ENCODE measurements at places on chromosomes 3 and 15.
A peak's percentile ranks its signal among the peaks of the same experiment; 100 is the strongest.

DNA sequence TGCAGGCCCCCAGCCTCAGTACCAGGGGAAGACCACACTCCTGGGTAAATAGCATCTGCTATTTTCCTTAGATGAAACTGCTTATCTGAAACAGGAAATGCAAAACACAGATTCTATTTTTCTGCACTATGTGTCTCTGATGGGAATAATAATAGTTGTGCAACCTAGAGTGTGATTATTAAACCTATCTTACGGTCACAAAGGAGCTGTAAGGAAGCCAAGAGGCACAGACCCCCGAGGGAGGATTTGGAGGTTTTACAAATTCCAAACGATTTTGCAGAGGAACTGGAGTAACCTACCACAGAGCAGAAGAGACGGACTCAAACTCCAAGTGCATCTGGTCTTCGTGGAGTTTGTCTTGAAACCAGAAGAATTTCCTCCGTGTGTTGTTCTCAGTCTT, 14.1 kb upstream of the APOD start:
- DNase-seq: peak; percentile 54

DNA sequence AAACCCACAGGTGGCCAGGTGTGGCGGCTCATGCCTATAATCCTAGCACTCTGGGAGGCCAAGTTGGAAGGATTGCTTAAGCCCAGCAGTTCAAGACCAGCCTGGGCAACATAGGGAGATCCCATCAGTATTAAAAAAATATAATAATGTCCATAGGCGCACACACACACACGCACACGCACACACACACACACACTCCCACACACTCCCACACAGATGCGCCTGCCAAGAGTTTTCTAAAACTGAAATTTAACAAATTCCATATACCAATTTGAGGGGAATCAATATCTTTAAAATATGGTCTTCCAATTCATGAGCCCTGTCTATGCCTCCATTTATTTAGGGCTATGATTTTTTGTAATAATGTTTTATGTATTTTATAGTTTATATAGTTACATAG, 17.0 kb downstream of the SHISA5 start:
- DNase-seq: no peak

DNA sequence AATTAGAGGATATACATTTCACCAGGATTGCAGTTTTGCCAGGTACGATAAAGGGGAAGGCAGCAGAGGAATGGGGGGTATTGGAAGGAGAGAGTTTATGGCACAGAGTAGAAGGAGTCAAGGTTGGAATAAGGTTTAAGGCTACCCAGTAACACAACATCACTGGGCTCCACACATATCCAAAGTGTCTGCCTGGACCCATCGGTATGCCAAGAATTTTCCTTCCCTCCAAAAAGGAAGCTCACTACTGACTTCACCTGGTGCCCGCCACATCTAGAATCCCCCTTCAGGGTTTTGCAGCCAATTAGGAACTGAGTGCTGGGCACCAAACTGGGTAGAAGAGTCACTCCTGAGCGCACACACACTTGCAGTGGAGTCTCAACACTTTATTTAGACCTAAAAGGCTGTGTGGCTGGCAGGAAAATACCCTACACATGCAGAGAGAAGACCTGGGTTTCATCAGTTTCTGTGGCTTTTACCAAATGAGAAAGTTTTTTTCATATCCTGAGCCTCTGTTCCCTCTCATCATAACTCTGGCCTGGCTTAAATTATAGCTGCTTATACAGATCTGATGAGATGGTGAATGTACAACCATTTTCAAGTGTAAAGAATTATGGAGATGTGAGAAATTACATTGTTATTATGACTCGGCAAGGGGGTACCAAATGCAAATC, 190.8 kb upstream of the LPP start:
- no peak for DNase-seq

DNA sequence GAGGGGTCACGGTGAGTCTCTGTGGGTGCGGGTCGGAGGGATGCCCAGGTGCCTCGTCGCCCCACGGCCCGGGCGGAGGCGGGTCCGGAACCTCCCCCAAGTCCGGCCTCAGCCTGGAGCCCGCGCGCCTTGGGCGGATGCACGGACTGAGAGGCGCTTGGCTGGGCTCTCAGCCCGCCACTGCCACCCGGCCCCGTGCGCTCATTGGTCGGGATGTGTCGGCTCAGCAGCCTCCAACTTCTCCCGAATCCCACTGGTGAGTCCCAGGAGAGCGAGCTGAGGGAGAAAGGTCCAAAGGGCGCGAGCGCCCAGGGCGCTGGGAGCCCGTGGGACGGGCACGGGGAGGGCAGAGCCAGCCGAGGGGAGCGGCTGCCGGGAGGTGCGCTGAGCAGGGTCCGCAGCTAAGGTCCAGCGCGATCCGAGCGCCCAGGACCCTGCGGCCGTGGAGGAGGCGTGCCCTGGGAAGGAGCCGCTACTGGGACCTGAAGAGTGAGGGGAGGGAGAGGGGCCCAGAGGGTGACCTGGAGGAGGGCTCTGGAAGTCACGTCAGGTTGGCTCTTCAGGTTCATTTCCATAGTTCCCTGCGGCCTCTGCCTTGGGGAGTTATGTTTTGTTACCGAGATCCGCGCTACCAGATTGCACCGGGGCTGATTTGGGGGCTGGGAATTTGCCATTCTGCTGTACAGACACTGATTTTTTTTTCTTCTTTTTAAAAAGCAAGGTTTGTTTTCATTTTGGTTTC, at the start of gene MME:
TSS of gene MME (plus strand) at position 574 of the 742 bp plus-strand sequence. CDS start 3,849 bp downstream, outside the sequence.
- DNase-seq: no peak

DNA sequence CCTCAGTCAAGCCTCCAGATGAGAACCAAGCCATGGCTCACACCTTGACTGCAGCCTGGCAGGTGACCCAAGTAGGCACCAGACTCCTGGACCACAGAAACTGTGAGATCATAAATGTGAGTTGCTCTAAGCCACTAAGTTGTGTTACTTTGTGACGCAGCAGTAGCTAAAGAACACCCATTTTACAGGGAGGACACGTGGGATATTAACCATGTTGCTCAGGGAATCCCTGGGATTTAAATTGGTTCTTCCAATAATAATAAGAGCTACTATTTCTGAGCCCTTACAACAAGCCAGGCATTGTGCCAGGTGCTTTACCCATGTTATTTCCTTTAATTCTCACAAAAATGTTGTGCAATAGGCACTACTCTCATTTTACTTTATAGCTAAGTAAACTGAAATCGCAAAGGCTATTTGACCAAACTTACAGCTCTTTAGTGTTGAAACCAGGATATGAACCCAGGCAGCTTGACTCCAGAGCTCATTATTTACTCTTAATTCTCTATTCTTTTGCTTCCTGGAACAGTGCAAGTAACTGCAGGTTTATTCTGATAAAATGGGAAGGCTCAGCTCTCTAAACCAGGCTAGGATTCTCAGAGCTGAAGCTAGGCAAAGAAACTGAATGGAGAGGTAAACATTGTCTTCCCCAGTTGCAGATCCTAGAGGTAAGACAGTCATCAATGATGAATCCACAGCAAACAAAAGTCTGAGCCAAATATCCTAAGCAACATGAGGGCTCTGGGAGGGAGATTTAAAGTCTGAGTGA, 294.4 kb downstream of the KBTBD8 start:
- DNase-seq: no peak

GRCh38 chr15:90620379-90621067, 90.8 kb downstream of the CRTC3 start:
- DNase-seq: no peak

- DNase-seq: no peak
Measured at GRCh38 chr3:98702166-98702565, 61.0 kb upstream of the ST3GAL6 start.
